ENCODE measurements at places on chromosomes 13 and 19. TPM values are rescaled to one million over a fixed set of nuclear protein-coding genes. Genes with fewer than 3 reads are reported as not detected.
A peak's percentile ranks its signal among the peaks of the same experiment; 100 is the strongest.

GRCh38 chr19:43286096-43286495 lies 16.8 kb upstream of the PSG9 start:
- no peak for DNase-seq

The LRRC25 gene
- total RNA-seq = not detected

DNA sequence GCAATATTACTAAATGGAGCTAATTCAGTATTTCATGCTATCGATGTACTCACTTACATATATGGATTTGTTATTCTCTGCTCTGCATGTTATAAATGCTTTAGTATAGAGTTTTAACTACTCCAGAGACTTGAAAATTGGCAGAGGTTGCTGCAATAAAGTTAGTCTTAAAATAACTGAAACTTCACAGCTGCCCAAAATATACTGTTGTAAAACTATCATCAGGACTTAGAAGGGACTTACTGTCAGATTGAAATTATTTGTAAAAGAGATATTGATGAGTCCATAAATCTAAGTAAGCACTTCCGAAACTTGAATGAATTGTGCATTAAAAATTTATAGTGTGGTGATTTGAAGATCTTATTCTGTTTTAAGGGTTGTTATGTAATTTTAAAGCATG lies 1178.2 kb upstream of the PCDH20 start:
- no peak for DNase-seq

The KLF1 gene
- total RNA-seq = 0.25 TPM

The FBXO27 gene
- total RNA-seq = 0.77 TPM

GRCh38 chr13:69109891-69110525 lies 997.6 kb upstream of the ATXN8OS start:
- no peak for DNase-seq

GRCh38 chr13:30872685-30873461 lies 33.2 kb upstream of the MEDAG start:
- peak; percentile 95 for DNase-seq

- no peak for DNase-seq
These were observed 560.5 kb upstream of the MIR17HG start for GRCh38 chr13:90787007-90787406.

- DNase-seq = no peak
These were observed 19.9 kb upstream of the SHISA2 start for GRCh38 chr13:26071691-26072090.

DNA sequence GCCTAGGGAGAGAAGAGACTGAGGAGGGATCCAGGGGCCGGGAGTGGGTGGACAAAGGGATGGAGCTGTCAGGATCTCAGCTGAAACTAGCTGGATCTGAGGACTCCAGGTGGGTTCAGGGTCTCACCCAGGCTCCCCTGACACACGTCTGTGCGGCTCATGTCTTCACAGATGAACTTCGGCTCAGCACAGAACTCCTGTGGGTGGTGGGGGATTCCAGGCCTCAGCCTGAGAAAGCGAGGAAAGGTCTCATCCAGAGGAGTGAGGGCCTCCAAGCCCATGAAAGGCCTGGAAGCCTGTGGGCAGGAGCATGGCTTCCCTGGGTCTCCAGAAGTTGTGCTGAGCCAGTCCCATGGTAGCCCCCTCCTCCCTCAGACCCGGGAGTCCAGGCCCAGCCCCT lies 1.4 kb downstream of the CAPN12 start:
- no peak for DNase-seq

GRCh38 chr19:38701455-38702063 lies 42.7 kb downstream of the CAPN12 start:
- no peak for DNase-seq

- DNase-seq = peak; percentile 75
These were observed 5.7 kb downstream of the REX1BD start for GRCh38 chr19:18594096-18594823.

DNA sequence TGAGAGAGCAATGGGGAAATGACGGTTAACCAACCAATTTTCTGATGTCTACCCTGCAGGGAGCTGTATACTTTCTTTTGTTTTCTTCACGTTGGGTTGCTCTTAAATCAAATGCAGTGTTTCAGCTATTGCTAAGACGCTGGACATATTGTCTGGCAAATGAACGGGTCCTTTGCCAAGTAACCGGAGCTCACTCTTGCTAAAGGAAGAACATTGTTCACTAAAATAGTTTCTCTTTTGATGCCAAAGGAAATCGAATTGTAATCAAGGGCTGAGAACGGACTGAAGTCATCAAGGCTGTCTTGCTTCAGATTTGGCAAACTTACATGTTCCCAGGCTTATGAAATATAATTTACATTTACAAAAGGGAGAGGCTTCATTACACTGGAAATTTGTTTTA lies 142.3 kb upstream of the ARGLU1 start:
- peak; percentile 75 for DNase-seq

The TMPRSS9 gene
- not detected for total RNA-seq
